NCI-H510A (cell line): ENCODE measurements at places on chromosomes 12 and 14.

- DNase-seq: no peak
These were observed 66.1 kb upstream of the DUSP6 start for GRCh38 chr12:89418228-89418910.

GRCh38 chr12:63093711-63094110, 57.3 kb downstream of the AVPR1A start:
- DNase-seq: no peak

- DNase-seq: no peak
These were observed 1.7 kb downstream of the VSIG10 start for GRCh38 chr12:118102070-118102469.

DNA sequence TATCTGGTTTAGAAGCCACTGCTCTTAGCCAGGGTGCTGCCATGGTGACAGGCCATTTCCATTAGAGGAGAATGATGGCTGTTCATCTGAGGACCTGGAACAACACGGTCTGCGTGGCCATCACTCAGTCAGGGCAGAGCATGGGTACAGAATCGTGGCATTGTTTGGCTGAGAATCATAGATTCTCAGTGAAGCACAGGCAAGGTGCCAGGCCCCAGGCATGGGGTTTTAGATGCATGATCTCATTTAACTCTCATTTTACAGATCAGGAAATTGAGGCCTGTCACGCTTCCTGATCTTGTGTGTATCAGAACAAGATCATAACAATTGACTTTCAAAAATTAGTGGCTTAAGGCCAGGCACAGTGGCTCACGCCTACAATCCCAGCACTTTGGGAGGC, 26.8 kb upstream of the IRF2BPL start:
- DNase-seq: no peak

GRCh38 chr14:89697281-89698060, 257.1 kb downstream of the EFCAB11 start:
- no peak for DNase-seq

- no peak for DNase-seq
These were observed 27.0 kb upstream of the TMEM260 start for GRCh38 chr14:56552615-56553014.

DNA sequence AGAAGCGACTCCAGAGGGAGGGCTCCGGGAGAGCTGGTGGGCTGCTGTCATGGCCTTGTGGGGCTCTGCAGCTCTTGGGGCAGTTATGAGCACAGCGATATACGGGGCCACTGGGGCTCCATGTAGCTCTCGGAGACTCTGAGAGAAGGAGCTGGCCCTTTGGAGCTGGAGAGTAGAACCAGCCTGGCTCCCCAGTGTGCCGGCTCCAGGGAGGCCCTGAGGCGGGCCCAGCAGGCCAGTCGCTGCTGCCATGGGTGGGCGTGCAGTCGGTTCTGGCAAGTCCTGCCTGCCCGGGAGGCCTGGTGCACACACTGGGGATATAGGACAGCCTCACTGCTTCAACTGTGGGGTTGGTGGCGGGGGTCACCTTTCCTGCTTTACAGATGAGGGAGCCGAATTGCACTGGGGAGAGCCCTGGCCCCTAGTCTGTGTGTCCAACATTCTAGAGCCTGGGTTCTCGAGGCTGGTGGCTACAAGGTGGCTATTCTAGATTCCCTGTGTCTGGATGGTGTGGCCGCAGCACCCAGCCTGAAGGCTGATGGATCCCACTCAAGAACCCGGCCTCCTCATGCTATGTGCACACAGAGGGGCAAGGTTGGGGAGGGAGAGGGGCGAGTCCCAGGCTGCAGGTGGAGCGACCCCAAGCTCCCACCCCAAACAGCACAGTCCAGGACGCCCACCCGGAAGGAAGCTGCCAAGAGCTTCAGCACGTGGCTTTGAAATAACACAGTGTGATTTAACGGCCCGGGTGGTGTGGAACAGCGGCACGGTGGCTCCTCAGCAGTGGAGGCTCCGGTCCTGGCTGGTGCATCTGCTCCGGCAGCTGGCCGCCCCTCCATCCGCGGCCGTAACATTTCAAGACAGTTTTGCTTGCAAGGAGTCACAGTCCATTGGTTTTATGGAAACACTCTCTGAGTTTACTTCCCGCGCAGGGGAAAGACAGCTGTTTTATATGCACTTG, 188.3 kb upstream of the C14orf180 start:
- DNase-seq: no peak

- no peak for DNase-seq
These were observed 1.8 kb upstream of the MYL6B start for GRCh38 chr12:56150563-56150962.

- DNase-seq: no peak
These were observed 178.9 kb upstream of the BCL2L14 start for GRCh38 chr12:11891754-11892386.

DNA sequence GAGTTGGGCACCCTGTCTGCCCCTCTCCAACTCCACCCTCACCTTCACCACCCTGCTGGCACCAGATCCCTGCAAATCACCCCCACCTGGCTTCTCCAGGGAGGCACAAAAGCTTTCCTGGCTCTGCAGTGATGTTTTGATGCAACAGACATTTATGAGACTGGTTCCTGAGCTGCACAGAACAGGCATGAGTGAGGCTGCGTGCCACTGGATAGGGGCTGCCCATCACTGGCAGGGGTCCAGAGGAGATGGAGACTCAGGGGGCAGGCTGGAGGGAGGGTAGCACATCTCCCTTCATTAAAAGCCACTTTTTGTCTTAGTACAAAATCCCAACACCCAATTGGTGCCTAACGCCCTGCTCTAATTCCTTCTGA, 17.3 kb upstream of the ZDHHC22 start:
- DNase-seq: no peak

DNA sequence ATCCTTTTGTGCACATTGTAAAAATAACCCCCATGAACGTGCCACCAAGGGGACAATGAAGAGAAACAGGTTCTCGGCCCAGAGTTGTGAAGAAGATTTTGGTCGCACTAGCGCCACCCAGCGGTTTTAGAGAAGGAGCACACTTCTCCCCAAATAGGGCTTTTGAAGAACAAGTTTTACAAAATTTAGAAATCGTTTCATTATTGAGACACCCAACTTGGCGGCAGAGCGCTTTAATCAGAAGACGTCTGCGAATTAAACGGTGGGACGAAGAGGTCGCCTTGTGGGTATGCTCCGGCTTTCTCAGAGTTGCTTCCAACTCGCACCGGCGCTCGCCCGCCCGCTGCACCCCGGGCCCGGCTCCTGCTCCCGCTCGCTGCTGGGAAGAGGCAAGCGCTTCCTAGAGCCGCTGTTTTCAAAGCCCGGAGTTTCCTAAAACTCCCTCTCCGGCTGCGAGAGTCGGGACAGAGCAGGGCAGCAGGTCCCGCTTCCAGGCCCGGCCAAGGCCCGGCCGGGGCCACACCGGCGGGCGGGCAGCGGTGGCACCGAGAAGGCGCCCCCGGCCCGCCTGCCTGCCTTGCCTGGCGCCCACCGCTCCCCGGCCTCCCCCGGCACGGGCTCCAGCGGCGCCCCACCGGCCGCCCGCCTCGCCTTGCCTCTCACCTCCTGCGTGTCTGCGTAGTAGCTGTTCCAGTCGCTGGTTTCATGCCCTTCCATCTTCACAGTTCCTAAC, 645 bp downstream of the FOXA1 start:
- DNase-seq: peak; percentile 63
